ENCODE measurements at places on chromosomes 7 and 10.

- no peak for DNase-seq
Measured at GRCh38 chr7:39306016-39306570, 260.1 kb upstream of the YAE1 start.

DNA sequence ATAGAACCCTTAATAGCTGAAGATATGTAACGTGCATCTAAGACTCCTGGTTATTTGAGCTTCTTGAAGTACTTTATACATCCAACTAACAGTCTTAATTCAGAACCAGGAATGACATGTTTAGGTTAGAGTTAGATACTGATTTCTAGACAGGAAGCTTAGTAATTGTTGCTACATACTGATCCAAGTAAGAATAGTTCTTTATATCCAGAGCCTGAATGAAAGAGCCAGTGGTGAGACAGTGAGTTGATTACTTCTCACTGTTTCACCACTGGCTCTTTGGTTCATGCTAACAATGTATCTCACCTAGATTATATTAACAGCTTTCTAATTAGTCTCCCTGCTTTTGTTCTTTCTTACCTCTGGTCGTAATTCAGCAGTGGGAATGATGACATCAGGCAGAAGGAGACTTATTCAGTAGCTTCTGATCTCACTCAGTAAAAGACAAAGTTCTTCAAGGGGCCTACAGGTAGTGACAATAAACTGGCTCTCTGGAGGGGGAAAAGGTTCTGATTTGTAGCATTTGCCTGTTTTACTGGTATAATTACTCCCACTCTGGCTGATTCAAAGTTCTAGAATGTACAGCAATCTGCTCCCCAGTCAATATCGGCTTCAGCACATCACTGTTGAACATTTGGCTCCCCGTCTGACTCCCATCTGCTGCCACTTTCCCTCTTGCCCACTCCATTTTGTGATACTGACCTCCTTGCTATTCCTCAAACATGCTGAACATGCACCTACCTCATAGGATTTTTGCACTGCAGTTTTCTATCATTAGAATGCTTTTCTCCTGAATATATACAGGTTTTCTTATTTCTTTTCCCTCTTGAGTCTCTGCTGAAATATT is 29.1 kb downstream of the MCU start:
- DNase-seq, result no peak

GRCh38 chr7:113143486-113144257 is 25.3 kb upstream of the SMIM30 start:
- no peak for DNase-seq

DNA sequence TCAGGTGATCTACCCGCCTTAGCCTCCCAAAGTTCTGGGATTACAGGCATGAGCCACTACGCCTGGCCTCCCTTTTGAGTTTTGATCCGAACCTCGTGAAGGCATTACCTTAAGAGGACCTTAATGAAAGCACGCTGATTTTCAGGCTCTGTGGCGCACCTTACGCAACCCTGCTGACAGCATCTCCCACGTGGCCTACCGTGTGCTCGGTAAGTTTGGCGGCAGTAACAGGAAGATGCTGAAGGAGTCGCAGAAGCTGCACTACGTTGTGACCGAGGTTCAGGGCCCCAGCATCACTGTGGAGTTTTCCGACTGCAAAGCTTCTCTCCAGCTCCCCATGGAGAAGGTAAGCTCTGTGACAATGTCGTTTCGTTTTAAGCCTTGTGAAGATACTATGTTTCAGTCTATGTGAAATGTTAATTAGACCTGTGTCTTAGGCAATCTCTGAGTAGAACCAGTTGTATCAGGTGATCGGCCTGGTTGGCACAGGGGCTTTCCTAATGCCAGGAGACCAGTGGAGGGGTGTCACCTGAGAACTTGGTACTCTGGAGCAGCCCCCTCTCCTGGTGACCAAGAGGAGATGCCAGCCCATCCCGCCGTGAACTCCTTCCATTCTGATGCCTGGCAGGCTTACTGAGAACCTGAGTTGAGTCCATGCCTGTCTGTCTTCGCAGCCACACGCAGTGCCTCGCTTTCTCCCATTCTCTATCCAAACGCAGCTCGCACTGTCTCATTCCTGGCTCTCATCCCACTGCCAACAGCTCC is 43.5 kb downstream of the TRRAP start:
- DNase-seq, result peak; percentile 29

DNA sequence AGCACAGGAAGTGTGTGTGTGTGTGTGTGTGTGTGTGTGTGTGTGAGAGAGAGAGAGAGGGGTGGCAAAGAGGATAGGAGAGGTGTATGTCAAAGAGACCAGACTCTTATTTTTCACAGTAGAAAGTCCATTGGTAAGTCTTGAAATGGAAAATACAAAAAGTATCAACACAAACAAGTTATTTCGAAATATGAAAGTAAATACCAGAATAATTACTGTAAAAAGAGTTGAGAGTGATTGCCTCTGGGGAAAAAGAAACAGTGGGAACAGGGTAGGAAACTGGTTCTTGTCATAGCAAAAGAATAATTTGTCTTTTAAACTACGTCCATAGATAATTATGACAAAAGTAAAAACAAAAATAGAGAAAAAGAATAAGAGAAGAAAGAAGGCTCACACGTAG is 29.0 kb upstream of the EIF5AL1 start:
- no peak for DNase-seq

DNA sequence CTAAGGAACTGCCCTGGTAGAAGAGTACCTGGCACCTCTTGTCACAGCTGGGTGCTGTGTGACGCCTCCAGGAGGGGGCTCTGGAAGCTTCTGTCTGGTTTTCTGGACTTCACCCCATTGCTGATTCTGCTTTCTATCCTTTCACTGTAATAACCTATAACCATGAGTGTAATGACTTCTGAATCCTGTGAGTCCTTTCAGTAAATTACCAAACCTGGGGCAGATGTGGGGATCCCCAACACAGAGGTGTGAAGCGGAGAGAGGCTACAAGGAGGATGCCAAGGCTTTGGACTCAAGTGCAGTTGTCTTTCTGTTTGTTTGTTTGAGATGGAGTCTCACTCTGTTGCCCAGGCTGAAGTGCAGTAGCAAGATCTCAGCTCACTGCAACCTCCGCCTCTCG is 143.7 kb downstream of the SFMBT2 start:
- DNase-seq, result no peak

- no peak for DNase-seq
Measured at GRCh38 chr10:119777686-119778085, 51.8 kb downstream of the INPP5F start.

- no peak for DNase-seq
Measured at GRCh38 chr7:1287752-1288201, 55.1 kb downstream of the UNCX start.

DNA sequence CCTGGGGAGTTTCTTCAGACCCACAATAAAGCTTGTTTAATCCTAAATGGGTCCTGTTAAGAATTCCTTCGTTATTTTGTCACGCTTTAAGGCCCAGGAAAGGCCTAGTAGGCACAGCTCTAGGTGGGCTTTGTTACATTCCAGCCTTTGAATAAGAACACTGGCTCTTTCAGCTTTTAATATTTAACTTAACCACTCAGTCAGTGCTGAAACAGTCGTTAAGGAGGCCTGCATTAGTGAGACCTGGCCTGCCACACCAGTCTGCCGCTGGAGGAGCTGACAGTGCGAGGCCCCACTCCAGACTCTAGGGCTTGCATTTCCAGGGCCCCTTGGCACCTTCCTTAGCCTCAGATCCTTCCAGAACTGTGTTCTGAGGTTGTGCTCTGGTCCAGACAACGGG is 351.4 kb downstream of the GLRX3 start:
- DNase-seq, result no peak

DNA sequence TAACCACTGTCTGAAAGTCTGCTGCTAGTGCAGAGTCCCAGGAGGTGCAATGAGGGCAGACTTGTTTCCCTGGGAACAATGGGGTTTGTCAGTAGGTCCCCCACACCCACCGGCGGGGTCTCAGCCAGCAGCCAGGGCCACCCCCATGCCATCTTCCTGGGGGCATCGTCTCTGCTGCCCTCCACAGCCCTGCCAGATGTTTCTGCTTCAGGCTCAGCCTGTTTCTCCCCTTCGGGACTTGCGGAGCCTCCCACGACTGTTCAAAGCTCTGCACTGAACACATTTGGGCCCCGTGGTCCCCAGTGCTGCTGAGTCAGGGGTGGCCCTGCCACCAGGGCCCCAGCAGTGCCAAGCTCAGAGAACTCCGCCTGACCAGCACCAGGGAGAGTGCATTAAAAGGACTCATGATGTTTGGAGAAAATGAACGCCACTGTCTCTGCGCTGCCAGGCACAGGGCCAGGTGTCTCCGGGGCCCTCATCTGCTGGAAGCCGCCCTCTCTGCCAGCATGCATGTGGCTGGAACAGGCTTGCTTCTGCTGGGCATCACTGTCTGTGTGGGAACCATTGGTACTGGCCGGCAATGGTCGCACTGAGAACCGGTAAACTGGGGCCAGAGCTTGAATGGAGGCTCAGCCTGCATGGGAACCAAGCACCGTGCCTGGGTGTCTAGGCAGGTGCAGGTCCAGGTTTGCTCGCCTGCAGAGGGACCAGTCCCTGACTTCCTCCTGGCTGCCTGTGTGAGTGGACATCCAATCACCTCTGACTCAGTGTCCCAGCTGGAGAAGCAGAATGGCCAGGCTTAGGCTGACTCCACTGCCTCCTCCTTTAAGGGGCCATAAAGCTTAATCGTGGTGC is 345.1 kb downstream of the GLRX3 start:
- no peak for DNase-seq
